ENCODE measurements at places on chromosomes 7 and 10.

DNA sequence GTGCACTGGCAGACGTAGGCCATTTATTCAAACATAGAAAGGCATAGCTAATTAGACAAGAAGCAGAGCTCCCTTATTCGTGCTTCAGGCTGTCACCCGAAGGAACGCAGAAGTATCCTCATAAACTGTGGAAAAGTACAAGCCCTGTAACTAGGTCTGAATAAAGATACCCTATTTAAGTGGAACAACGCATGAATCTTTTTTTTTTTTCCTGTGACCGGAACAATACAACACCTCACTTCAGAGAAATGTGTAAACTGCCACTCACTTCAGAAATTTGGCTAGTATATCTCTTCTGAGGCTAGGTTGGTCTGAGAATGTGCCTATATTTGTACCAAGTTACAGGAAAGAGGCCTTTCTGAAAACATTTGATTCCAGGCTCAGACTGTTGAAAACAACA, 8.0 kb upstream of the CSTF2T start:
- DNase-seq: no peak

DNA sequence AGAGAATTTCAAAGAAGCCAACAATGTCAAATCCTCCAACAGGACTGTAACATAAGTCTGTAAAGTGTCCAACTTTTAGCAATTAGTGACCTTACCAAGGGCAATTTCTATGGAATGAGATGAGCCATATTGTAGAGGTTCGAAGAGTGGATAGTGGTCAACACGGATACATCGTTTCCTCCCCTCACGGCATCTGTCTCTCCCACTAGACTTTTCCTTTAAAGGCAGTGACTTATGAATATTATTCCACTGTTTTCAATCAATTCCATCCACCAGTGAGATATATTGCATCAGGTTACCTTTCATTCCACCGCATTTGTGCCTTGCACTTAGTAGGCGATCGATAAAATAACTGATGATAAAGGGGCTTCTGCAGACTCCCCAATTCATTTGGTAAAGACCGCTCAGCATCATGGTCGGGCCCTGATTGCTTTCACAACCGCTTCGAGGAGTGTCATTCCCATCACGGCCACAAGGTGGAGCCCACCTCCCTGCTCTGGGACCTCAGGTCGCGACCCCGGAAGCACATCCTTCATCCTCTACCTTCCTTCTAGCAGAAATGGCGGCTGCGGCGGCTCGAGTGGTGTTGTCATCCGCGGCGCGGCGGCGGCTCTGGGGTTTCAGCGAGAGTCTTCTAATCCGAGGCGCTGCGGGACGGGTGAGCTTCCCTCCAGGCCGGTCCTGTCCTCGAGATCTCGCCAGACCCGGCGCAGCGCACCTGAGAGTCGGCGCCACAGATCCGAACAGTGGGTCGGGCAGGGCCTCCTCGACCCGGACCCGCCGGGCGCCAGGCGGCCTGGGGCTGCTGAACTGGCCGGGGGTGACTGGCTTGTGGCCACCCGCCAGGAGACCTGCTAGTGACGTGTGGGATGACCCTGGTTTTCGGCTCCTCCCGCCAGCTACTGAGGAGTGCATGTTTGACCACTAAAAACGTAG, at the start of gene PMPCB:
Gene PMPCB (plus strand): TSS at position 535 of the 936 bp plus-strand sequence. CDS start 25 bp downstream, at position 560.
- peak; percentile 97 for DNase-seq

GRCh38 chr10:101292194-101293006, 61.6 kb upstream of the BTRC start:
- DNase-seq: no peak

- DNase-seq: peak; percentile 80
Measured at GRCh38 chr10:70578371-70578947, 24.1 kb downstream of the PRF1 start.

GRCh38 chr10:84008878-84009277, 130.4 kb upstream of the GHITM start:
- DNase-seq: peak; percentile 20

DNA sequence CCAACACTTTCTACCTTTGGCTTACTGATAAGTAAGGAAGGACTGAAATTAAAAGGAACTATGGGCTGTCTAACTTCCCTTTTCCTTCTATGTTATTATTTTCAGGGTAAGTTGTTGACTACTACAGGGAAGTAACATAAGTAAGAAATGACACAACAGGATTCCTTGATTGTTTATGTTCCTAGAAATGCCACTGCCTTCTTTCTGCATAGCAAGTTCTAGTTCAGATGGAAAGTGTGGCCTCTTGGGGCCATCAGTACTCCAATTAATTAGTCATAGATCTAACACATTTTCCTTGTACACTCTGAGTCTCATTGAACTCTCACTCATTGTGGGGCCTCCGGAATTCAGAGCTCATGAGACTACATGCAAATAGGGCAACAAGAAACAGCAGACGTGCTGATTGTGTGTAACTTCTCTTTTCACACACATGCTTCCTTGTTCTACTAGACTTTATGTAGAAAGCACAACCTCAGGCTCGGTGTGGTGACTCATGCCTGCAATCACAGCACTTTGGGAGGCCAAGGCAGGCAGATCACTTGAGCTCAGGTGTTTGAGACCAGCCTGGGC, 35.3 kb upstream of the HIBADH start:
- DNase-seq: no peak

DNA sequence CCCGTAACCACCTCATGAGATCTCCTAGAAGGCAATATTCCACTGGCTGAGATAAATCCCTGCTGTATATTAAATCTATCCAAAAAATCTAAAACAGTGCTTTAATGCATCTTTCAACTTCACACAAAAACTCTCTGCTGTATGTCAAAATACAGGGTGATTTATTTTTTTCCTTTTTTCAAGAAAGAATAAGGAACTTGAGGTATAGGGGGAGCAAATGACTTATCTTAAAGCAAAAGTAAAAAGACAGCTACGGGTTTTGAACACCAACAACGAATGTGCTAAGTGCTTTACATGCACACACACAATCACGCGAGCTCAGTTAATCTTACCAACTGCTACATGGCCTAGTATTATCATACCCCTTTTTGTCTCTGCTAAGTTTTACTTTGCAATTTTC, 168.9 kb upstream of the PHF14 start:
- no peak for DNase-seq

GRCh38 chr7:134533288-134533771, 6.0 kb downstream of the AKR1B10 start:
- no peak for DNase-seq

DNA sequence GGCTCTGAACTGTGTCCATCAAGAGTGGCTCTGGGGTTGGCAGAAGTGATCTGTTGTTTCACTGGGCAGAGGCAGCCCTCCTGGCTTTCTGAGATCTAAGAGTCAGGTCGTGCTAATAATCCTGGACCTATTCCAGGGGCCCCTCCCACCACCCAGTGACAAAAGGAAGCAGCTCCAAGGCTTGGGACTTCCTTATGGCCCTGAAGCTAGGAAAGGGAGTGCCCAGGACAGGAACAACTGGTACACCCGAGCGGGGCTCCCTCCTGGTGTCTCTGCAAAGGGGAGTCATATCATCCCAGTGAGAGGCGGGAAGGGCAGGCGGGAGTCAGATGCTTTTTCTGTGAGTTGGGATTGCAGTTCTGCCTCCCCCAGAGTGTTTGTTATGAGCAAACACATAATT, 32.3 kb downstream of the RPS24 start:
- DNase-seq: no peak

- no peak for DNase-seq
Measured at GRCh38 chr7:146116521-146117222, at the start of gene CNTNAP2. Gene CNTNAP2 (plus strand): TSS chr7:146116801. CDS start chr7:146116877, 76 bp downstream.

DNA sequence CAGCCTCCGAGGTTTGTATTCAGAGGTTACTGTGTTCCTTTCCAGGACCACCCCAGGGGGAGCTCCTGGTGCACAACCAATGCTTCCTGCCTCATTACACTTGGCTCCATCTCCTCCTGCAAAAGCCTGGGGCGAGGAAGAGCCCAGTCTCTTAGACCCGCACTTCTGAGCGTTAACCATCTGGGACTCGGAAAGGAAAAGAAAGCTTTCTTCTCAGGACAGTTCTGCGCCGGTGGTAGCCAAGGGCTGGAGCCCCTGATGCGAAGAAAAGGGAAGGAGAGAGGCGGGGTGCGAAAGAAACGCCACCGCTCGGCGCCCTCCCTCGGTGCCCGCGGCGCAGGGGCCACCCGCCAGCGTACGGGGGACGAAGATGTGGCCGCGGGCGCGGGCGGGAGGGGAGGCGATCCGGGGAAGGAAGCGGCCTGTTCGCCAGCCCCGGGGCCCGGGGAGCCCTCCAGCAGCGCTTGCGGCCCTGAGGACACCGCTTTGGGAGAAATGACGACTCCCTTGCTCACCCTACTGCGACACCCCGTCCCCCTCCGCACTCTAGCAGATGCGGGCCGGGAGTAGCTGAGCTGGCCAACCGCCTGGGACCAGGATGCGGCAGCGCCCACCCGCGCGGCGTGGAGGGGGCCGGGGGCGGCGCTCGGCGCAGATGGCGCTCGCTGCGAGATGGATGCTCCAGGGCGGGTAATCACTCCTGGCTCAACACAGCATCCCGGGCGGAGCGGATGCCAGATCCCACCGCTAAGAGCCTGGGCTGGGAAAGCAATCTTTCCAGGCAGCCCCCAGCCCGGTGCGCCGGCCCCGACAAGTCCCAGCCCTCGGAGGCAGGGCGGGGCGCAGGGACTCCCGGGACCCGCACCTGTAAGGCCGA, 1.3 kb downstream of the NRCAM start:
- peak; percentile 2 for DNase-seq

GRCh38 chr10:26534384-26534783, 96.2 kb downstream of the APBB1IP start:
- peak; percentile 26 for DNase-seq

DNA sequence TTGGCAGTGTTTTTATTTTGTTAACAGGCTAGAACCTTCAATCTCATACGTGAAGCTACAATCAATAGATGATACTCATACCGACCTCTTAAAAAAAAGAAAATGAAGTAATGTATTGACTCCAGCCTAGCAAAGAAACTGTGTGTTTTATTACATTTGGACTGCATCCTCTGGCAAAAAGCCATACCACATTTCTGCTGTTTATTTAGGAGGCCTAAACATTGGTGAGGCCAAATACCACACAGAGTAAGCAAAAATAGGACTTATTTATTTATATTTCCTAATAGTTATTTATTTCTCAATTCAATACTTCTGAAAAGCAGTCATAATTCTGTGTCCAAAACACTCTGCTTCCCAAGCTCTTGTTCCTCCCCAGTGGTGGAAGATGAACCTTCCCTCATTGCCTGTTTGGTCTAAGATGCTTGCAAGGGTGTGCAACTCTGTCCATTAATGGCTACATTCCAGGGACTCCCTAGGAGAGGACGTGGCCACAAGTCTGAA, 398.8 kb upstream of the KLF6 start:
- DNase-seq: no peak

DNA sequence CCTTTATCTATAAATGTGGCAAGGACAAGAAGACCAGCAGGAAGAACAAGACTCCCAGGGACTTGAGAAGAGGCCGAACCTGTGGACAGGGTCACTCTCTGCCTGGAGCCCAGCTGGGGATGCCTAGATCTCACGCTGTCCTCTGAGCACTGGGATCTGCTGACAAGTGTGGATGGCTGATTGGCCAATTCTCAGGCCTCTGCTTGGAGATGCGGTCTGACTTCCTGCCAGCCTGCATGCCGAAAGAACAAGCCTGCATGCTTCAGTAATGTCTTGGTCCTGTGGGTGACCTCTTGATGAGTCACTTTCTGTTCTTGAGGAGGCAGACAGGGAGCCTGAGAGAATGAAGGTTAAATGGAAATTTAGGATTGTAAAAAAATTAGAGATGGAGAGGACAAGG, 84.7 kb downstream of the TMEM178B start:
- no peak for DNase-seq

- peak; percentile 18 for DNase-seq
Measured at GRCh38 chr7:132666071-132666773, 90.0 kb upstream of the PLXNA4 start.

DNA sequence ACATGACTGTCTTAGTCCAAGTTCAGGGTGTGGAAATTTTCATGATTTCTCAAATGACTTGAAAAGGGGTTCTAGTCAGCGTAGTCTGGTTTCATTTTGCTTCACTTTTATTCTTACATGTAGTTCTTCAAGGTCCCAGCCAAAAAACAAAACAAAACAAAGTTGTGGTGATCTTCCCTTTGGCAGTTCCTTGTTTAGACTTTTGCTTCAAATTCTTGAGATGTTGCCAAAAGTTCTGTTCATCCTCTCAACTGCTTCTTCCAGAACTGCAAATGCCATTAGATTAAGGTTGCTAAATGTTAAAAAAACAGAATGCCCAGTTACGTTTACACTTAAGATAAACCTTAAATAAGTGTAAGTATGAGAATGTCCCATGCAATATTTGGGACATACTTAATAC, 370.8 kb upstream of the LRRTM3 start:
- DNase-seq: no peak

GRCh38 chr7:33596686-33597085, 308.7 kb upstream of the BMPER start:
- no peak for DNase-seq

- no peak for DNase-seq
Measured at GRCh38 chr7:4383584-4383983, 298.5 kb upstream of the FOXK1 start.

DNA sequence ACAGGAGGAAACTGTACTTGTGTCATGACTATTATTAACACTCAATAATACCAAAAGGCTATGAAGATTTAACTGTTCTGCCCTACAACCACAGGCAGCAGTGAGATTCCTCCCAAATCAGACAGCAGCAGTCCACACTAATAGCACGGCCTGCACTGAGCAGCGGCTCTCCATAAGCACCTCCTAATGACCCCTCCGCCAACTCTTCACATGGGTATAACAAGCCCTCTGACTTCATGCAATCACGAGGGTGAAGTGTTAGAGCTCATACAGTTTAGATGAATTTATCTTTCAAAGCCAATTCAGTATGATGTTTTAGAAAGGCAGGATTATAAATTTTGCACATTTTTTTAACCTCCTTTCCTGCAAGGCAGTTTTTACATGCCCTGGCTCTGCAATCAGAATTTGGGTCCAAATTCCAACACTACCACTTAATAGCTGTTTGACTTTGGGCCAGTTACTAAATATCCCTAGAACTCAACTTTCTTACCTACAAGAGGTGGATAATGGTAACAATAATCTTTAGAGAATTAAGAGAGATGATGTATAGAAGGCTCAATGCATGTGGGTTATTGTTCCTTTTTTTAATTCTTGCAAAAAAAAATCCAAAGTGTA, 617.1 kb downstream of the KCNMA1 start:
- no peak for DNase-seq

DNA sequence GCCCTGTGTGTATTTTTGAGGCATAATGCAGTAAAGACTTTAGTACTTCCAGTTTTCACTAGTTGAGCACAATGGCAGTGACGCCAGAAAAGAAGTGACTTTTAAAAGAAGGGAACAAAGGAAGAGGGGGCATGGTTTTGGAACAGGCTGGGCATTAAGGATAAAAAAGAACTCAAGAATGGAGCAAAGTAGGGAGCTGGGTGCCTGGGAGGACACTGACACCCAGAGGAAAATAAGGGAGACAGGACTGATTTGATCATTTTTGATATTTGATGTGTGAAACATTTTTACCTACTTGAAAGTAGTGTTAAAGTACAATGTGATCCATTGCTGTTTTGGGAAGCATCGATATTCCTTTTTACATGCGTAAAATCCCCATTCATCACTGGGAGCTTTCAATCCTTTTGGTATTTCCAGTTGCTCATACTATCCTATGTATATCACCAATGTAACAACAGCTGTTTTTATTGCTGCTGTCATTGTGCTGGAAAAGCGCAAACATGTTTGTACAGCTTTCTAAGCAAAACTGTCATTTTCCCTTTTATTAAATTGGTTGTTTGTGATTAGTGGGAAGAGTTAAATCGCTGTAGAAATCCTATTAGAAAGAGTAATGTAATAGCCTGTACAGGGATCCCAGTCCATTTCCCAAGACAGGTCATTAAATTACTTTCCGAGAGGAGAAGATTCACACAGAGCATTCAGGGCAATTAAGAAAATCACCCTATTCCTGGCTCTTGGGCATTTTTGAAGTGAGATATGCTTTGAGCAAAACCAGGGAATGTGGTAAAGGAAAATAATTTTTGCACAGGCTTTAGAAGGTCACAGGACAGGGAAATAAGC, 85.2 kb downstream of the ADAM12 start:
- no peak for DNase-seq

Measured in CD4-positive, alpha-beta T cell treated with Interleukin-6 for 4 hours (primary cell).